Stimulated activated CD4-positive, alpha-beta T cell treated with anti-CD3 and anti-CD28 coated beads, TNF-alpha, amount 100 ng/mL, for 48 hours (primary cell): ENCODE measurements at places on chromosomes 5 and 9.

- no peak for DNase-seq
Measured at GRCh38 chr9:112112941-112113681, 62.0 kb downstream of the SUSD1 start.

GRCh38 chr5:173163219-173163618 is 18.9 kb downstream of the BNIP1 start:
- DNase-seq: no peak

GRCh38 chr5:421901-422300 is 21.1 kb upstream of the EXOC3 start:
- no peak for DNase-seq

- DNase-seq: no peak
Measured at GRCh38 chr9:85700330-85700729, 41.4 kb downstream of the AGTPBP1 start.

GRCh38 chr5:124602925-124603650 is 143.4 kb downstream of the ZNF608 start:
- DNase-seq: no peak

DNA sequence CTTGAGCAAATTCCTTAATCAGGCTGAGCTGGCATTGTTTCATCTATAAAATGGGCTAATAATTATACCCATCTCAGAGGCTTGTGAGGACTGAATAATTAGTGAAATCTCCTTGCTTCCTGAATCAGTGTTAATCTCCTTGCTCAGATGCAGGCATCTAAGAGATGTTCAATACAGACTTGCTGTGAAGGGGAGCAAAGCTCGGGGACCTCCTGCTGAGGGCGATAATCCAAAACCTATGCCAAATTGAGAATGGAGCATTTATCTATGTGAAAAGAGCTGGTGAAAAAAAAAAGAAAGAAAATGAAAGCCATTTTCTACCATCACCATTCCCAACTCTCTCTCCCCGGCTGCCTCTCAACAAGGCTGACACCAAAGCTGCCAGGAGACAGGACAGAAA is 37.3 kb downstream of the ADRA1B start:
- no peak for DNase-seq

- DNase-seq: no peak
Measured at GRCh38 chr9:127131871-127132270, 9.4 kb upstream of the ANGPTL2 start.

DNA sequence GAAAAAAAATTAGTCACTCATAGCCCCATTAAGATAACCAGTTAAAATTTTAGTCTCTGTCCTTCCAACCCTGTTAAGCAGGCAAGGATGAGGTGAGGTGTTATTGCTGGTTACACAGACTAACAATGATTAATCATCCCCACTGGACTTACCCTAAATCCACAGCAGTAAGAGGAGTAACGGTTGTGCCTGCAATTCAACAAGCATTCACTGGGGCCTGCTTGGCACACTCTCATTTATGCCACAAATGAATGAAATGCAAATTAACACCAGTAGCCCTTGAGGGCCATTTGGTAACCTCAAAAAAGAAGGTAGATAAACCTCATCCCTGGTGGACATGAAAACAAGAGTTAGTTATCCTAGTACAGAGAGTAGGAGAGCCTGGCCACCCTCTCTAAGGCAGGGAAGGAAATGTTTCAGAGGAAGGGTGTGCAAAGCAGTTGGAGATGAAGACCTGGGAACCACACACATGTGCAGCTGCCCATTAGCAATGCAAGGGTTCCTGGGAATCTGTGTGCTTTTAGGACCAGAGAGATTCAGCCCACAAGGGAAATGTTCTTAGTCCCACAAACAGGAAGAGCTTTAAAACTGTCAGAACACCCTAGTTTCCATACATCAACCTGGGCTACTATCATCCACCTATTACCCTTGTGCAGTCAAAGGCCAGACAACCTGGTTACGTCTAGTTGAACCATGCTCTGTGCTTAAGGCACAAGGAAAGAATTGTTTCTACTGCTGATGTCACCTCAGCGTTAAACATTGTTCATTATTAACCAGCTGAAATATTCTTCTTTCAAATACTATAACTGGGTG is 7.7 kb downstream of the LHFPL2 start:
- no peak for DNase-seq

- no peak for DNase-seq
Measured at GRCh38 chr5:71905834-71906711, 187.0 kb downstream of the CARTPT start.

DNA sequence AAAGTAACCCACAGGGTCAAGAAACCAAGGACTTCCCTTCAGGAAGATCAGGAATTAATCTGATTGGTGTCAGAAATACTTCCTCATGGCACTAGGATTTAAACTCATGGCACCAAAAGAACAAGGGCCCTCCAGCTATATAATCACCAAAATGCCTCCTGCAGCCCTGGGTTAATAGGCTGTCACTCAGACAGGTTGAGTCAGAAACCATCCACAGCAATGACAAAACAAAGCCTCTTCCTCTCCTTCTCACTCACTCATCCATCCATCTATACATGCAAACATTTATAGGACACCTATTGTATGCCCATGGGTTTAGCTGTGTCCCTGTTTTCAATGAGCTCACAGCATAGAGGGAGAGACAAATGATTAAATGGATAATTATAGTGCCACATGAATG is 62.5 kb upstream of the SPOCK1 start:
- DNase-seq: no peak

GRCh38 chr5:154986151-154986550 is 27.4 kb upstream of the KIF4B start:
- no peak for DNase-seq

DNA sequence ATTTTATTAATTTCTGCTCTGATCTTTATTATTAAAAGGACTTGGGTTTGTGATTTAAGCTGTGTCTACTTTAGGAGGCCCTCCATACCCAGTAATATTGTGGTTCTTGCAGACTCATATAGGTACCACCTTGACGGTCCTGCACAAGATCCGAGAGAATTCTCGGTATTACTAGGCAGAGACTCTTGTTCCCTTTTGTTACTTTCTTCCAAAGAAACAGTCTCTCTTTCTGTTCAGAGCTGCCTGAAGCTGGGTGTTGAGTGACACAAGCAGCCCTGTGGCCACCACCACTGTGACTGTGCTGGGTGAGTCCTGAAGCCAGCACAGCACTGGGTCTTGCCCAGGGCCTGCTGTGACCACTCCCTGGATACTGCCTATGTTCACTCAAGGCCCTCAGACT is 666.6 kb downstream of the SEMA5A start:
- DNase-seq: no peak

DNA sequence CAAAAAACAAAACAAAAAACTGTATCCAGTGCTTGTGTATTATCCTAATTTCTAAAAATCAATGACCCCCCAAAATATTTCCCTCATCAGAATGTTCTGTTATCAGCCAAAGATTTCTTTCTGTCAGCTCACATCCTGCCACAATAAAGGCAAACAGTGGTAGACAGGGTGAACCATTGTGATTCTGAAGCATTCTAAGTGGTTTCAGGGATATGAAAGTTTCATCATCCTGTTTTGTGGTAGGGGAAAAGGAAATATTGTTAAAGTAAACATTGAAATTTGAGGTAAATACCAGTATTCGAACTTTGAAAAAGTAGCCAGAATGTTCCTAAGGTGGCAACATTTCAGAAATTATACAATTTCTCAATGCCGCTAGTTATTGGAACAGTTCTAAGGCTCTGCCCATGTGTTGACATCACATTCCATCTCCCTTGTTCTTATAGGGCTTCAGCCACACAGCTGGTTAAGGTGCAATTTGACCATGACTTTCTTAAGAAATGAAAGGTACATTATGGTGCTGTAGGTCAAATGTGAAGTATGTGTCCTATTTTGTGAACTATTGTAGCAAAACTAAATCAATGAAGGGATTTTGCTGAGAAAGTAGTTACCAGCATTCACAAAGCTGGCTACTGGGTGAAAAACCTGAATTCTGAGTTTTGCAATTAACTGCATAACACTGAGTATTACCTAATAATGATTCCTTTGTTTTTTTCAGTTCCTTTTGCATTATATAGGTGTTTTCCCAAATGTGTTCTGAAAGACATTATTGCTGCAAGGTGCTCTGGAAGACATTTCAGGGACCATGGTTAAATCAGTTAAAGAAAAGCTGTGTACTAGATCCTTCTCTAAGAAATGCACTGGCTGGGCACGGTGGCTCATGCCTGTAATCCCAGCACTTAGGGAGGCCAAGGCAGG is 107.6 kb upstream of the RASGRF2 start:
- no peak for DNase-seq

DNA sequence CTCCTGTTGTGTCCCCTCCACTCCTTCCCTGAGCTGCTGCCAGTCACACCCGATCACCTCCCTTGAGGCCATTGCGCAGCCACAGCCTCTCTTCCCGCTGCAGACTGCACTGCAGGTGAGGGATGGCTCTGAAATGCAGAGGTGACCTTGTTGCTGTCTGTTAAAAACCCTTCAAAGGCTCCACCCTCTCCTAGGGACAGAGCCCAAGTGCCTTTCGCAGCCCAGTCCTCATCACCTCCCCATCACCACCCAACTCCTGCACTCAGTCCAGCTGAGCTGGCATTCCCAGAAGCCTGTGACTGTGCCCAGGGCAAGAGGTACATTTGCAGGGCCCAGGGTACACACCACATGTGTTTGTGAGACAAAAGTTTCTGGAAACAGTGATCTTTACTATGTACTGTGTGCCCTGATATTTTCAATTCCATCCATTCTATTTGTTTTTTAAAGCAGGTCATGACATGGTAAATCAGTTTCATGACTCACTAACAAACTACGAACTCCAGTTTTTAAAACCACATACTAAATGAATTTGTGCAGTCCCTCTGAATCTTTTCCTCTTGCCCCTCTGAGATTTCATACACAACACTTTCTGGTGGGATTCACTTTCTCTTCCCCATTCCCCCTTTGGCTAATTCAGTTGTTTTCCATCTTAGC is 73.0 kb upstream of the SPOCK1 start:
- no peak for DNase-seq

DNA sequence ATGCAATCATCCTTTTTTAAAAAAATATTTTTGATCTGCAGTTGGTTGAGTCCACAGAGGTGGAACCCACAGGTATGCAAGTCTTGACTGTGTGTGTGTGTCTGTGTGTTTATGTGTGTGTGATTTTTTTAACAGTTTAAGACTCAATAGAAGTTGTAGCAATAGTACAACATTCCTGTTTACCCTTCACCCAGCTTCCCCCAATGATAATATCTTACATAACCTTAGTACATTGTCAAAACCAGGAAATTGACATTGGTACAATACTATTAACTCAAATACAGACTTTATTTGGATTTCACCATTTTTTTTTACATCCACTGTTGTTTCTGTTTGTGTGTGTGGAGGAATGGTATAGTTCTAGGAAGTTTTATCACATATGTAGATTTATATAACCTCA is 81.8 kb downstream of the SV2C start:
- DNase-seq: no peak

GRCh38 chr5:176485176-176485575 is 37.0 kb downstream of the FAF2 start:
- no peak for DNase-seq

DNA sequence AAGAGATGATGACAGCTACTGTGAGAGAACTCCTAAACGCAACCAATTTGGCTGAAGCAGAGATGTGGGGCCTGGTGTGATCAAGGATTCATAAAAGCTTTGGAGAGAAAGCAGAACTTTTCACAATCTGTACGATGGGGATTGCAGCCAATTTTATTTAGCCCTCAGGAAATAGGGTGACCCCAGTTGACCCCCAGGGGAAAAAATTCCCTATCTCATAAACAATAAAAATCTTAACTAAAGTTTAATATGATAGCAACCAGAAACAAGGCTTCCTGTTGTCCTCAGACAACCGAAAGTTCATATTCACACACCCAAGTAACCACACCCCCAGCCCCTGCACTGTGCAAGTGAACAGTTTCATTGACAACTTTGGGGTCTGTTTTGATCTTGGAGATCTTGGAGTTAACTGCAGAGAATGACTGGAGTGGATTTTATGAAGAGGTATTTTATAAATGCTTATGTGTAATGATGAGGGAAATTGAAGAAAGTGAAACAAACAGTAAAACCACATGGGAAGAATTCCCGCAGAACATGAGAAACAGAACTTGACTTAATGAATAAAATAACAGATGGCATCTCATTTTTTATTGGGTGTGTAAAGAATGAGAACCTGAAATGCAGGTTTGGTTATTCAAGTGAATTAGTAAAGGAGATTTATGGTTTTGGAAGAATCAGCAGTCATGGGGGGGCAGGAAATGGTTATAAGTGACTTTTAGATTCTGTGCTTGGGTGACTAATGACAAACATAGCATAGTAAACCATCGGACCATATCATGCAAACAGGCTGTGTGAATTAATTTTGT is 94.5 kb downstream of the PDE4D start:
- DNase-seq: no peak

DNA sequence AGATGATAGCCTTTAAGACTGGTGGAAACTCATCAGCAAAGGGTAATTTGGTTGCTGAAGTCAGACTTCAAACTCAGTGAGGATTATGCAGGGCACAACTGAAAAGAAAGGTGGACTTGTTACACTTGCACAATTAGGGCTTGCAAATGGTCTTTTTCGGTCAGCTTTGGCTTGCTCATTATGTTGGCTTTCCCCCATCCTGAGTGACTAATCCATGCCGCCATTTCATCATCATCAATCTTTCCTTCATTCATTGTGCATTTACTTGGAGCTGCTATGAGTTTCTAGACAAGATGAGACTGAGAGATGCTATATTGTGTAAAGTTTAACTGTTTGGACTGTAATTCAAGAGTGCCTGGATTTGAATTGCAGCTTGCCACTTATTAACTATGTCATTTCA is 134.8 kb upstream of the PPP1R2B start:
- DNase-seq: no peak

DNA sequence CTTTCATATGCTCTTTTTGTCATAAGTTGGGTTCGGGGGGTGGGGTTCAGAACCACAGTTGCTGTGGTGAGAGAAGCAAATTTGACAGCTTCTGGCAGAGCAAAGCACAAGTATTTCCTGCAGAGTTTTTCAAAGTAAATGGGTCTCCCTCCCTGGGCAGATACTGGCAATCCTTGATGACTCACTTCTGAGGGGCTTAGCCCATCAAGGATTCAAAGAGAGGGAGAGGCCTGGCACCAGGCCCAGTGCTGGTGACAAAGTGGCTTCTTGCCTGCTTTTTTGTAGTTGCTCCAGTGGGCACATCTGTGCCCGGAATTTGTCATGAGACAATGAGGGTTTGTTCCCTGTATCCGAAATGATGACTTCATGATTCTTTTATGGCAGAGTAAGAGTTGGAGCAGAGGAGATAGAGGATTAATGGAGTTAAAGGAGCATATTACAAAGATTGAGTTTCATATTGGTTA is 46.6 kb upstream of the TNC start:
- no peak for DNase-seq

DNA sequence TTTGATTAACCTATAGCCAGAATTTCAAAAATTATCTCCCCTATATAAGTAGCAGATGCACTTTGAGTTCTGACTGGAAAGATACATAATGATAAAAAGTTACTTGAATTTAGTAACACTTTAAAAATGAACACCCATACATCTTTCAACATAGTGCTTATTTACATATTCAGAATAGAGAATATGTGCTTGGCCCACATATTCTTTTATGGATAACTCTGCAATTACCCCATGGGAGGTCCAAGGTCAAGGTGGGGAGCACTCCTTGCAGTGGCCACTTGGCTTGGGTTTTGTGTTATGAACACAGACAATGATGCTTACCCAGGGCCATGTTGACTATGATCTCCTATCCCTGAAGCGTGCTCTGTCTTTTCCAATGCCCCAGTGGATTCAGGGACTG is 169.3 kb downstream of the CDC42SE2 start:
- no peak for DNase-seq

- DNase-seq: no peak
Measured at GRCh38 chr5:21831145-21831787, 1021.9 kb downstream of the CDH12 start.

GRCh38 chr9:7210854-7211637 is 453.3 kb downstream of the KDM4C start:
- DNase-seq: no peak
